ENCODE measurements at places on chromosomes 2 and 18.
A peak's percentile ranks its signal among the peaks of the same experiment; 100 is the strongest.

DNA sequence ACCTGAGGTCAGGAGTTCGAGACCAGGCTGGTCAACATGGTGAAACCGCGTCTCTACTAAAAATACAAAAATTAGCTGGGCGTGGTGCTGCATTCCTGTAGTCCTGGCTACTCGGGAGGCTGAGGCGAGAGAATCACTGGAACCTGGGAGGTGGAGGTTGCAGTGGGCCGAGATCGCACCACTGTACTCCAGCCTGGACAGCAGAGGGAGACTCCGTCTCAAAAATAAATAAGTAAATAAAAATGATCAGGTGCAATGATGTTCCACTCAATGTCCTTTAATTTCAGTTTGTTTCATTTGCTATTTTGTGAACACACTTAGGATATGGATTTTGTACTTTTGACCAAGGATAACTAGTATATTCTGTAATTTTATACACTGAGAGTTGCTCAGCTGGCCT, 9.3 kb downstream of the HADHA start:
- DNase-seq, result no peak

GRCh38 chr18:48206887-48207286, 202.3 kb downstream of the ZBTB7C start:
- no peak for DNase-seq

DNA sequence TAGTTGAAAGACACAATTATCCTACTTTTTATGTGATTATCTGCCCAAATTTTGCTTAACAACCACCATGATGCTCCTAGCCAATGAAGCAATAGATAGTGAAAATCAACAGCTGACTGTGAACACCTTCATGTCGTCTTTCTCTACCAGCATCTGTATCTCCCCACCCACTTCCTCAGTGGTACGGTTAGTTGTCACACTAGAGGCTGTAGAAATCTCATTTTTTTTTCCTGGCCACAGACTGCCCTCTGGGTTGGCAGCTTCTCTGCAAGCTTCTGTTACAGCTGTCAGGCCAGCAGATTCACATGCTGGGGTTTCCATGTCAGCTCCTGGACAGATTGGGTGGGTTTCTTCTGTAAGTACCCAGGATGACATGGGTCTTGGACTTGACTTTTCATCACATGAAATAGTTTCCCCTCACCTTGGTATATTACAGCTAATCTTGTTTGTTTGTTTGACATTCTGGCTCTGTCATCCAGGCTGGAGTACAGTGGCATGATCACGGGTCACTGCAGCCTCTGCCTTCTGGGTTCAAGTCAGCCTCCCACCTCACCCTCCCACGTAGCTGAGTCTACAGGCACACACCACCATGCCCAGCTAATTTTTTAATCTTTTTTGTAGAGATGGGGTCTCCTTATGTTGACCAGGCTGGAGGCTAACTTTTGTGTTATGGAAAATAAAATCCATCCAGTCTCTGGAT, 24.3 kb downstream of the STAT4 start:
- no peak for DNase-seq

- peak; percentile 67 for DNase-seq
Observed at GRCh38 chr2:61018318-61018755, 282 bp upstream of the PUS10 start.

GRCh38 chr2:128372621-128373341, 54.1 kb upstream of the HS6ST1 start:
- no peak for DNase-seq

DNA sequence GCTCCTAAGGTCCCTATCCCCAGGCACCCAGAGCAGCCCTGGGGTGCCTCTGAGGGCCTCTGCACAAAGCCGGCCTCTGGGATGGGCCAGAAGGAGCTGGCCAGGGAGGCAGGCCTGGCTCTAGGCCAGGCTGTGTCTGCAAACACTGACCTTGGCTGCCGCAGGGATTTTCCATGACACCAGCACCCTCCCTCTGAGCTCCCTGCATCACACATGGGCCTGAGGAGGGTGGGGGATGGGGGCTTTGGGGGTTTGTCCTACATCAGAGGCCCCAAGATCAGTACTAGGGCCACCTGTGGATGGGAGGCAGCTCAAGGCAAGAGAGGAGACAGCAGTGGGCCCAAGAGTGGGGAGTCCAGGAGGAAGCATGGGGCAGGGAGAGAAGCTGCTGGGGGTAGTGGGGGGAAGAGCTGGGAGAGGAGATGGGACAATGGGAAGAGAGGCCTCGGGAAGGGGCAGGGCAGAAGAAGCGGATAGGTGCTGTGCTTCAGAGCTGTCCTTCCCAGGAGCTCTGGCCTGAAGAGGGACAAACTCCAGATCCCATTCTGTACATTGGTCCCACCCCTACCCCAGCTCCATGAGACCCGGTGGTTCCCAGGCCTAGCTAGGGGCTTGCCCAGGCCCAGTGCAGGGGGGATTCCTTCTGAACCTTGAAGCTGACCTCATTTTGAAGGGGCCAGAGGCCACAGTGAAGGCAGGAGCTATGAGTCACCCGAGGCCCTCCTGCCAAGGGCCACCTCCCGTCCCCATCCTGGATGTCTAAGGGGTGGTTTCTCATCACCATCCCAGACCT, 28.0 kb downstream of the KCNK3 start:
- DNase-seq, result peak; percentile 31

- DNase-seq, result no peak
Observed at GRCh38 chr2:96733931-96734330, 5.9 kb downstream of the LMAN2L start.

- DNase-seq, result no peak
Observed at GRCh38 chr2:58035352-58035751, 11.3 kb upstream of the VRK2 start.

GRCh38 chr18:38263066-38263465, 697.5 kb upstream of the CELF4 start:
- DNase-seq, result no peak

DNA sequence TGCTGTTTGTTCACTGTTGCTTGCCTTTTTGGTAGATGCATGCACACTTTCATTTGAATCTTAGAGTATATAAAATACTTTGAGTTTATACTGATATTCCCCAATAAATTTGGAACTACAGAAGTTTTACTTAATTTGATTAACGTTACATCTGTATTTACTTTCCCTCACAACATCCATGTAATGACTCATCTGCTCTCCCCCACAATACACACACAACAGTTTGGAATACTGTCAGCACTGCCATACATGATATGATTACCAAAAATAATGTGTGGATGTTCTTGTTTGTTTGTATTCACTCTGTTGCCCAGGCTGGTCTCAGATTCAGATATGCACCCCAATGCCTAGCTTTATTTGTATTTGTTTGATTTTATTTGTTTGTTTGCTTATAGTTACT, 144.2 kb downstream of the WDR7 start:
- DNase-seq, result no peak

DNA sequence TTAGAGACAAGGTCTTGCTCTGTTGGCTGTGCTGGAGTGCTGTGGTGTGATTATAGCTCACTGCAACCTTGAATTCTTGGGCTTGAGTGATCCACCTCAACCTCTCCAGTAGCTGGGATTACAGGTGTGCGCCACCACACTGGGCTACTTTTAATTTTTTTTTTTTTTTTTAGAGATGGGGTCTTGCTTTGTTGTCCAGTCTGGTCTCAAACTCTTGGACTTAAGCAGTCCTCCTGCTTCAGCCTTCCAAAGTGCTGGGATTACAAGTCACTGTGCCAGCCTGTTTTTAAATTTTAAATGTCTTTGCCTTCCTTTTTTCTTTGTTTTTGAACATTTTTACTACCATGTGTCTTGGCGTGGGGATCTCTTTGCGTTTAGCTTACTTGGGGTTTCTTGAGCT, 32.5 kb downstream of the TAF4B start:
- no peak for DNase-seq

DNA sequence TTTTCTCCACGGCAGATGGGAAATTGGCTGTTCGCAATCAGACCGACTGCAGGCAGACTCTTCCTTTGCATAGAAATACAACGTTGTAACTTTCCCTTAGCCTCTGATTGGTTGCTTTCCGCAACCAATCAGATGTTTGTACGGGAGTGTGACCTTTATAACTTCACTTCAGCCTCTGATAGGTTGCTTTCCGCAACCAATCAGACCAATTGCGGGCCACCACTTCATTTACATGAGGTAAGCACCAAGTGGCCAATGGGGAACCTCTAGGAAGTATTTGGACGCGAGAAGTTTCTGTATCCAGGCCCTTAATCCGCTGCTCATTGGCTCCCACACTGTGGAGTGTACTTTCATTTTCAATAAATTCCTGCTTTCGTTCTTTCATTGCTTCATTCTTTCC, 19.1 kb downstream of the SLC25A12 start:
- DNase-seq, result no peak

DNA sequence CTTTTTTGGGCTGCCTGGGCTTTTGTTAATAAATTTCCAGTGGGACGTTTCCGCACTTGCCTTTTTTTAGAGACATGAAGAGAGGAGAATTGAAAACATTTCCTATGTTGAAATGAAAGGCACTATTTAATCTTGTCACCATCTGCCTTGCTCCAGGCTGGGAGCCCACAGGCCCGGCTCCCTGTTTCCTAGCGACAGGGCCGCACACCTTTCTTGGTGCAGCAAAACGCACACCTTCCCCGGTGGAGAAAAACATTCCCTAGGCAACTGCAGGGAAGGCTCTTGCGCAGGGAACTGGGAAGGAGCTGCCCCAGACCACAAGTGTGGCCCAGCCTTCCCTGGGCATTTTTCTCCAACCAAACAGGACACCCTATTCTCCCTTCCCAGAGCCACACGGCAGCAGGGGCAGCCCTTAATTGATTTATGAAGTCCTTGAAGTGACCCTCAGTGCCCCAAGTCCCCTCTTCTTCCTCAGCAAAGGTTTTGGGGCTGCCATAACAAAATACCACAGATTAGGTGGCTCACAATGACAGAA, 132.9 kb upstream of the MSH6 start:
- DNase-seq, result no peak

GRCh38 chr2:85851253-85852151, 37.3 kb downstream of the ST3GAL5 start:
- peak; percentile 41 for DNase-seq

DNA sequence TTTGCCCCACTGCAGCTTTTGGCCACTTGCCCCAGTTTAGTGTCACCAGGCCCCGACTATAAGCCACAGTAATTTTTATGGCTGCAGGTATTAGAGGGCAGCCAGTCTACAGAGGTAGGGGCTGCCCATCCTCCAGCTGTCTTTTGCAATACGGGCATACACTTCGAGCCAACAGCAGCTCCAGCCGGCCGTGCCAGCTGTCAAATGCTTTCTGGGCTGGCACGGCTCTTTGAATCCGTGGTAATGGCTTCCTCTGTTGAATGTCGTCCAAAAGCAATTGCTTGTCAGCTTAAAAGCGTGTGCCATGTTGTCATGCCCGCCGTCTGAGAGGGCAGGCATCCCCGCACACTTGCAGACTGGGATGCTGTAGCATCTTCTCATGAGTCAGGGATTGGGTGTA, 41.3 kb downstream of the BCL2L11 start:
- no peak for DNase-seq

- DNase-seq, result no peak
Observed at GRCh38 chr2:45199973-45200372, 190.7 kb upstream of the SIX2 start.

- DNase-seq, result no peak
Observed at GRCh38 chr18:67513280-67513679, 3.2 kb downstream of the DSEL start.

- DNase-seq, result no peak
Observed at GRCh38 chr2:30481323-30481800, 34.3 kb downstream of the LCLAT1 start.

DNA sequence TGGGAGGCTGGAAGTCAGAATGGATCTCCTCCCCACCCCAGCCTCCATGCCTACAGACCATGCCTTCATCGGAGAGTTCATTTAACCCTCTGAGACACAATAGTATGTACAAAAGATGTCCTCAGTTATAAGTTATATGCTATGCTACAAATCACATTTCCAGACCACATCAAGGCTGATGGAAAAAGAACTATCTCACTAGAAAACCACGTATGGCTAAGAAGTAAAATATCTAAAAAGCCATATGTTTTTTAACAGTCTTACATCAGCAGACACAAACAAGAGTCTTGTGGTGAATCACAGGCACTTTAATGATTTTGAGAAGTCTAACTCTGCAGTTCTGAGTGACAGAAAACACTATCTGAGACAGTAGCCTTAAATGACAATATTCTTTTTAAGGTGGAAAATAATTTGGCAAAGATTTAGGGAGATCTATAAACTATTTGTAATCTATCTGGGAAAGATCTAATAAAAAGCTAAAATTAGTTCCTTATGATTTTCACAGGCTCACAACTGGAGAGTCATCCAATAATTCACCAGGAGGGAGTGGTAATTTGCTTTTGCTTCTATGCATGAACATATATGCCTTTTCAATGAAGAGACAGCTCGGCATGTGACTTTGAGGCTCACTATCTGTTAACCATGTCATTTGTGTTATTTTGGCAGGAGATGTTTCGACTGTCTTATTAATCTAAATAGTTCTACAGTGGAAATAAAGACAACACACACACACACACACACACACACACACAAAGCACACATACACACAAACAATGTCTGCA, 197.5 kb downstream of the IRS1 start:
- DNase-seq, result no peak

GRCh38 chr2:116842164-116842563, 972.3 kb upstream of the DDX18 start:
- no peak for DNase-seq

DNA sequence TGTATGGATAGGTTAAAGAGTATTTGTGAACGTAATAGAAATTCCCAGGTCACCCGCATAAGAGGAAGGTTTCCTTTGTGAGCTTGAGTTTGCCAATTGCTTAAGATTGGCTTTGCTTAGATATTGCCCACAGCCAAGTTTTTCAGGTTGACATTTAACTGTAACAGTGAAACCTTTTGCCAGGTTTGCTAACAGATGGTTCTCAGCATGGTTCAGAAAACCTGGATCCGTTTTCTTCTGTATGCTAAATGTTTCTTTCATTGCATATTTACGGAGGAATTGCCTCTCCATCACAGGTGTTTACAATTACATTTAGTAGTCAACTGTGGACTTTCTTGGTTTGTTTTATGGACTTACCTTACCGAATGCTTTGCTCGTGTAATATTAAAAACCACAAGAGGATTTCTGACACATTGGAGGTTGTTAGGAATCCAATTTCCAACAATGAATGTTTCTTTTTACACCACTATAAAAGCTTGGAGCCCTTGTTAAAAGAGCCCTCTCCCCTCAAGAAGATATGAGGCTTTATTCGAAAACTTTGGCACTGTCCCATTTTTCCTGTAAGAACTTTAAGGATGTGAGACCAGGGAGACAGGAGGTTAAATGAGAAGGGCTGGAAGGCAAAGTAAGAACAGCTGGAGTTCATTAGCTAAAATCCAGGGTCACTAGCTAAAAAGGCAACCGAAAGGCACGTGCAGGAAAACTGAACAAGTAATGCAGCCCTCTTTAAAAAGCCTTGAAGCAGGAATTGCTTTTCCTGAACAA, 7.8 kb downstream of the CDK15 start:
- DNase-seq, result no peak

GRCh38 chr2:67055387-67056304, 341.5 kb upstream of the ETAA1 start:
- DNase-seq, result no peak

GRCh38 chr2:23756593-23757292, 170.2 kb downstream of the ATAD2B start:
- no peak for DNase-seq

Measured in mammary epithelial cell (primary cell).